ENCODE measurements at places on chromosomes 16 and 17.

- no peak for DNase-seq
Measured at GRCh38 chr16:31360251-31360650, 5.3 kb downstream of the ITGAX start.

DNA sequence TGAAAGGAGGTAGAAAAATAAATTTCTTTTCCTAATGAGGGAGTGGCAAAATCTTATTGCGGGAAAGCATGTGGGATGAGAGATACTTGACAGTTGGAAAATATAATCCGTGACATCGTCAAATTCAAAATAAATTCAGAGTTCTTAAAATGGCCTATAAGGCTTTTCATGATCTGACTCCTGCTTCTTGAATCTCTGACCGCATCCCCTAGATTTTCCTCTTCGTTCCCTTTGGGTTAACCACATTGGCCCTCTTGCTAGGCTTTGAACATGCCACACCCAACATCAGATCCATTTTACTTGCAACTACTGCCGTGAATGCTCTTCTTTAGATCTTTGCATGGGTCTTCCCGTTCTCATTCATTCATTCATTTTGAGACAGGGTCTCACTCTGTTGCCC, 50.1 kb downstream of the NF1 start:
- no peak for DNase-seq

DNA sequence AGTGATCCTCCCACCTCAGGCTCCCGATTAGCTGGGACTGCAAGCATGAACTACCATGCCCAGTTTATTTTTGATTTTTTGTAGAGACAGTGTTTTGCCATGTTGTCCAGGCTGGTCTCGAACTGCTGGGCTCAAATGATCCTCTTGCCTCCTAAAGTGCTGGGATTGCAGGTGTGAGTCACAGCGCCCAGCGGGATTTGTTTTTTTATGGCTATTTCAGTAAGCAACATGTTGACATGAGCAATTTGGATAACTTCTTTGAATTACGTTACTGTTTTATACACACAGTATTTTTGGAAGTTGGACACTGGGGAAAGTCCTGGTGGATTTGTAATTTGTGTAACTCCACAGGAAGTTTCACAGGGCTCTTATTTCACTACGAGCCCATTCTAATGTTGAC, 18.5 kb upstream of the RHOT1 start:
- no peak for DNase-seq

GRCh38 chr16:1331712-1332617, 1.5 kb upstream of the BAIAP3 start:
- no peak for DNase-seq

DNA sequence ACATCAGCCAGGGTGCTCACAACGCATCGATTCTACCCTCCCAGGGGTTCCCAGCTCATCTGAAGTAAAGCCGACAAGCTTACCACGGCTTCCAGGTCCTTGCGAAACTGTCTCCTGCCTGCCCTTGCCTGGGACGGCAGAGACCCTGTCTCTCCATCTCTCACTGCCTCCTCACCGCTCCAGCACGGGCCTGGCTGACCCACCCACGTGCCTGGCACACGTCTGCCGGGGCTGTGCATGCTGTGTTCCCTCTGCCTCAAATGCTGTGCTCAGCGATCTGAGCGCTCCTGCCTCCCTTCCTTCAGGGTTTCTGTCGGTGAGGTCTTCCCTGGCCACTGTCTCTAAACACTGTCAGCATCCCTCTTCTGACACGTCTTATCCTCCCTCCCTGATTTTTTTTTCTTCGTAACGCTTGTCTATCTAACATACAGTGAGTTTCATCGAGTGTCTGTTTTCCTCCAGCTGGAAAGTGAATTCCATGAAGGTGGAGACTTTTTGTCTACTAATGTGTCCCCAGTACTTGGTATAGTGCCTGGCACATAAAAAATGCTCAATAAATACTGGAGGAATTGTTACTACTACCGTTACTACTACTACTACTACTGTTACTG, 208.4 kb downstream of the IRF8 start:
- DNase-seq: no peak

DNA sequence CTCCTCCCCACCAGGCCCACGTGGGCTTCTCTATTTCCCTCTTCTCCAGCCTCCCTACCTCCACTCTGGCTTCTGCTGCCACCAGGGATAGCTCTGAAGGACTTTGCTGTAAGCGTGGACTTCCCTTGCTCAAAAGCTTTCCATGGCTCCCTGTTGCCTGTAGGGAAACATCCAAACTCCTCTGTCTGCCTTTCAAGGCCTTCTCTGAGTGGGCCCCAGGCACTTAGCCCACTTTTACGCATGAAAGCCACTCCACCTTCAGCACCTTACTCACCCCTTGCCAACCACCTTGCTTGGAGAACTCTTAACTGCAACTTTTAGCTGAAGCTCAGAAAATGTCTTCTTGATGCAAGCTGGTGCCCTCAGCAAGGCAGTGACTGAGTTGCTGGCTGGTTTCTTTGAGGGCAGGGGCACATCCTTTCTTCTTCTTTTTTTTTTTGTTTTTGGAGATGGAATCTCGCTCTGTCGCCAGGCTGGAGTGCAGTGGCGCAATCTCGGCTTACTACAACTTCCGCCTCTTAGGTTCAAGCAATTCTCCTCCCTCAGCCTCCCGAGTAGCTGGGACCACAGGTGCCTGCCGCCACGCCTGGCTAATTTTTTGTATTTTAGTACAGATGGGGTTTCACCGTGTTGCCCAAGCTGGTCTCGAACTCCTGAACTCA, 52.0 kb upstream of the DLX4 start:
- DNase-seq: no peak

GRCh38 chr17:17570798-17571716, 20.5 kb downstream of the PEMT start:
- DNase-seq: no peak

- DNase-seq: no peak
Measured at GRCh38 chr17:76090517-76091129, 11.6 kb downstream of the ZACN start.

DNA sequence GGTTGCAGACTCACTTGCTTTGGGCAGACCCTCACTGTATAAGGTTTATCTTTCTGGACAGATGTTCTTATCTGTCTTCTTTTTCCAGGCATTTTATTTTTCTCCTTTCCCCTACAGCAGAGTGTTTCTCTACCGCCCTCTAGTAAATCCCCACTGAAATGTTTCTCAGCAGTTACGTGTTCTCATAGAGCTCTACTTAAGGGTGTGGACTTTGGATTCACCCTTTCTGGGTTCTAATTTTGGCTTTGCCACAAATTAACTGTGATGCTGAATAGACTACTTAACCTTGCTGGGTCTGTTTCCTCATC, 2.0 kb downstream of the ADAT1 start:
- no peak for DNase-seq

GRCh38 chr17:17740615-17741348, 59.5 kb downstream of the RAI1 start:
- peak; percentile 30 for DNase-seq

DNA sequence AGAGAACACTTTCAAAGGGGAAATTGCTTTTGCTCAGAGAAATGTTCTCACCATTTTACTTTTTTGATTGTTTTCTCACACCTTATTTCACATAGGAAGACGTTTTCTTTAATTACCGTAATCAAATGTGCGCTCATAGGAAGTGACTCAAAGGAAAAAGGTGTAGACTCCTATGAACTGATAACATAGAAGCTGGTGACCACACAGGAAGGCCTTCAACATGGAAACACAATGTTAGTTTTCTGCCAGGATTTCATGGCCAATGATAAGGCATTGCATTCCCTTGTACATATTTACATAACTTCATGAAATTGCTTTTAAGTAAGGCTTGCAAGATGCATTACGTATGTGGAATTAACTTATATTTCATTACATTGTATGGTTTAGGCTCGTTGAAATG, 40.9 kb upstream of the KCNJ16 start:
- DNase-seq: no peak

GRCh38 chr16:69273009-69273408, 38.1 kb upstream of the VPS4A start:
- DNase-seq: no peak

DNA sequence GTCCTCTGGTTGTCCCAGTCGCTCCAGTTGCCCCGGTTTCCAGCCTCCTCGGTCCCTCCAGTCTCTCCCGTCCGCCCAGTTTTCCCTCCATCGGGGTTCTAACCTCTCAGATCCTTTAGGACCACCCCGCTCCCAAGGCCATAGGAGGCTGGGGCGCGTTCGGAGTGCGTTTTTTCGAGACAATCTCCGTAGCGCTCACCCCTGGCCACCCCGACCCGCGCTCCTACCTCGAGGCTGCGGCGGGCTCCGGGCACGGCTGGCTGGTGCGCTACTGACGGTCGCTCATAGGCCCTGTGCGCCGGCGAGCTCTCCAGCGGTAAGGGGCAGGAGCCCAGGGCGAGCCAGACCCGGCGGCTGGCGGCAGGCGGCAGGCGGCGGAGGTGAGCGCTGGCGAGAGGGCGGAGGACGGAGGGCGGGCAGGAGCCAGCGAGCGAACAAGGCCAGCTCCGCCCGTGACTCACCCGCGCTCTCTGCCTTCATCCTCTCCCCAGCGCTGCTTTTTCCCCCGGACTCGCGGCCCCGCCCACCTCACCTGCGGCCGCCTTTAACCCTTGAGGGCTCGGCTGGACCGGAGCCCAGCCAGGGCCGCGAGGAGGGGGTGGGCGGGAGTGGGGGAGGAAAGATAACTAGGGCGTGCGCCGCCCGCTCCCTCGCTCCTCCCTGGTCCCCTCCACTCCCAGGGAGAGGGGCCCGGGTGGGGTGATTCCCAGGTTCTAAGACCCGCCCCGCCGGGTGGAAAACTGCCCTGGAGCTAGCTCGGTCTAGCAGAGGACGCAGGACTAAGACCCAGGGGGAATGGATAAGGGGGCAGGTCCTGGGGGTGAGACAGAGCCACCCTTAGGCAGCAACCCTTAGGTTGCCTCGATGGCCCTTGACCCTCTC, at the start of gene SP6:
TSS of gene SP6 (minus strand) at position 472 of the 882 bp plus-strand sequence. CDS start 2,734 bp downstream, outside the sequence.
- no peak for DNase-seq

DNA sequence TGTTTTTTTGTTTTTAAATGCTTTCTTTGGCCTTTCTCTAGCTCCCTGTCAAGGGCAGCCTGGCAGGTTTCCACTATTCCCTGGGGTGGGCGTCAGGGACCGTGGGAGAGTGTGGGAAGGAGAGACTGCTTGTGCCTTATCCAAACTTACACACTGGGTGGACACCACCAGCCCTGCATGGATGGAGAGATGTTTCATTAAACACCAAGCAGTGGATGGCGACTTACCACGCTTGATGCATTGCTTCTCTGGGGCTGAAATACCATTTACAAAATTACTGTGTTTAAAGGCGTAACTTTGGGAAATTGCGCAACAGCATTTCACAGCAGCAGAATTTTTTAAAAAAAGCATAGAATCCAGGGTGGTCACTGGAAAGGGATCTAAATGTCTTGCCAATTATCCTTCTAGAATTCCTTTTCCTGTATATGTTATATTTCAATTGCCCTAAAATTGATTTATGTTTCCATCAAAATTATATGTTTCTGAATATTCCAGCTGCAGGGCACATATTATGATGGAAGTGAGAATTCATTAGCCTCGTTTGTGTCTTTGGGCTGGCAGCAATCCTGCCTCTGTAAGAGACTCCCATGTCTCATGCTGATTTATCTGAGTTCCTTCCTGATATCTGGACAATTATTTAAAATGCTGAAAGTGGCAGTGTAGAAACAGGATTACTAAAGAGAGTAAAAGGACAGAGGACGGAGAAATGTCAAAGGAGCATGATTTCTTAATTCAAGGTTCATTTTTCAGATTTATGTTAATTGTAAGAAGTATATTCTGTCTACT, 247.3 kb downstream of the GRIN2A start:
- no peak for DNase-seq
